AG09309 (cell line): ENCODE measurements at places on chromosomes 2 and 18.

DNA sequence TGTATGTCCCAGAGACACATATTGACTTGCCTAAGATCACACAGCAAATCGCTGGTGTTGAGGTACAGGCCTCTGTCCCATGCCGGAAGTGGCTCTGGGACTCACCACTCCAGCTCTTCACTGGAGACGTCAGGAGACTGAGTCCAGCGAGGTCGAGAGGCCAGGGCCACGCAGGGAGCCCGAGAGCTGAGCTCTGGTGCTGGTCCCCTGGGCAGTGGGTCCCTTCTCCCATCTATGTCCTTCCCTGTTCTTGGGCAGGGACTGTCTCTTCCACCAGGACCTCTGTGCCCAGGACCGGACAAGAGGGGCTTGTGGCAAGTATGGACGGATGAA, 62.4 kb upstream of the TWIST2 start:
- DNase-seq, result no peak

DNA sequence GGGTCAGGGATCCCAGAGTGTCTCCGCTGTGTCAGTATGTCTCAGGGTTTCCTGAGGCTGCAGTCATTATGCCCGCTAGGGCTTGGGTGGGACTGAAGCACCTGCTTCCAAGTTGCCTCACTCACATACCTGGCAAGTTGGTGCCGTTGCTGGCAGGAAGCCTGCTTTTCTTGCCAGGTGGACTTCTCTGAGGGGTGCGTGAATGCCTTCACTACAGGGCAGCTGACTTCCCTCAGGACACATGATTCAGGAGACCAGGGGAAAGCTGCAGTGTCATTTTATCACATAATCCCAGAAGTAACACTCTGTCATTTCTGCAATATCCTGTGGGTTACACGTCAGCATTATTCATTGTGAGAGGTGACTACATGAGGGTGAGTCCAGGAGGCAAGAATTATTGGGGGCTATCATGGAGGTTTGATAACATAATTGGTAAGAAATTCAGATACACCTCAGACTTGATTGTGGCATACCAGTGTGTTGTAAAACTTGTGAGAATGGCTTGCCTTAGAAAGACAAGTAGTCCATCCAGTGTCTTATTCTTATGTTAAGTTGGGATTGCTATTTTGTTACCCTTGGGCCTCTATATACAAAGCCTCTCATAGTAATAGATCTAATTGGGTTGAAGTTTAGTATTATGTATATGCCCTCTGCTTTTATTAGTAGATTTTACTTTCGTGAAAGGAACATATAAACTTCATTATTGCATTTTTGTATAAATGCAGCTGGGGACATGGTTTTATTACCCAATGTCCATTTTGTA, 44.1 kb downstream of the NEDD4L start:
- DNase-seq, result no peak

DNA sequence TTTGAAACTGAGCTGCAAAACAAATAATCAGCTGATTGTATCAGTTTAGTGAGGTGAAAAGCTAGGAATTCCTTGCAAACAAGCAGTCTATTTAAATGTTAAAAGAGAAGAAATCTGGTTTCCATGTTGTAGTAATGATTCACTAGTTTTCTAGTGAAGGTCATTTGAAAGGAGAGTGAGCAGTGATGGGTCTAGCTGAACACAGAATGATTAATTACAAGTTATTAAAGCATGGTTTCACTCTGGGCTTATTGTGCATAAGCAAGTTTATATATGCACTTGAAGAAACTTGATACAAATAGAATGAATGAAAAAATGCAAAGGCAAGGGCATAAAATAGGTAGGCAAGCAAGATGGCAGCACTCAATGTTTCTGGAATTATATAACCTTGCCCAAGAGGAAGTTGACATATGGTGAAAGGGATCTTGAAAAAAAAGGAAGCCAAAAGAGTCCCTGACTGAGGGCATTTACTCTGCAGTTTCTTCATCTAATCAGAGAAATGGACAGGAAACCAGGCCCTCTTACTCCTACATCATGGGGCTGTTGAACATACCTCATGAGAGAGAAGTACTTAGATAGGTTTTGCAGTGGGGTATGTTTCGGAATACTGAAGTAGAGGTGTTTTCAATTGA, 53.2 kb downstream of the PLCL1 start:
- no peak for DNase-seq

- DNase-seq, result no peak
These were observed 181.1 kb upstream of the RGPD4 start for GRCh38 chr2:107645586-107645985.

GRCh38 chr2:73979686-73980085, 5.0 kb upstream of the TET3 start:
- peak; percentile 71 for DNase-seq

- no peak for DNase-seq
These were observed 52.5 kb upstream of the CTDP1 start for GRCh38 chr18:79626905-79627749.

DNA sequence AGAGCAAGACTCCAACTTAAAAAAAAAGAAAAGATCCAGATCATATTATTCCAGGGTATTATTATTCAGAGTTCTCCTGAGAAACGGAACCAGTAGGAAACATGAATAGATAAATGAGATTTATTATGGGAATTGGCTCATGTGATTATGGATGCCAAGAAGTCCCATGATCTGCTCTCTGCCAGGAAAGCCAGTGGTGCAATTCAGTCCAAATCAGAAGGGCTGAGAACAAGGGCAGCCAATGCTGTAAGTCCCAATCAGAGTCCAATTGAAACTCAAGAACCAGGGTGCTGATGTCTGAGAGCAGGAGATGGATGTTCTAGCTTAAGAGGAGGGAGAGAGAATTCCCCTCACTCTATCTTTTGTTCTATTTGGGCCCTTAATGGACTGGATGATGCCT, 7.8 kb downstream of the SCYGR2 start:
- no peak for DNase-seq

DNA sequence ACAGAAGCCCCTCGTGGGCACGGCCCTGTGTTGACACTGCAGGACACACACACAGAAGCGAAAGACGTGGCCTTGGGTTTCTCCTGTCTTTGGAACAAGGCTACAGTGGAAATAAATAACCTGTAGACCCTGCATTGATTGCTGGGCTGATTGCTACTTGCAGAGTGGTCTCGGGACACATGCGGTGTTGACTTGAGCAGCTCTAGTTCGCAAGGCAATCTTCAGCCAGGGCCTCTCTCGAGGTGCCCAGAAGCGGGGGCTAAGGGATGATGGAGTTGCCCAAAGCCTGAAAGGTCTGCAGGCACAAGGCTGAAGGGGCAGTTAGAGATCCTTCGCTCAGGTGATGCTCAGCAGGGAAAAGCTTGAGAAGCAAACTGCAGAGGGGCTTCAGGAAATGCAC, 180.3 kb downstream of the SEPTIN10 start:
- DNase-seq, result no peak

DNA sequence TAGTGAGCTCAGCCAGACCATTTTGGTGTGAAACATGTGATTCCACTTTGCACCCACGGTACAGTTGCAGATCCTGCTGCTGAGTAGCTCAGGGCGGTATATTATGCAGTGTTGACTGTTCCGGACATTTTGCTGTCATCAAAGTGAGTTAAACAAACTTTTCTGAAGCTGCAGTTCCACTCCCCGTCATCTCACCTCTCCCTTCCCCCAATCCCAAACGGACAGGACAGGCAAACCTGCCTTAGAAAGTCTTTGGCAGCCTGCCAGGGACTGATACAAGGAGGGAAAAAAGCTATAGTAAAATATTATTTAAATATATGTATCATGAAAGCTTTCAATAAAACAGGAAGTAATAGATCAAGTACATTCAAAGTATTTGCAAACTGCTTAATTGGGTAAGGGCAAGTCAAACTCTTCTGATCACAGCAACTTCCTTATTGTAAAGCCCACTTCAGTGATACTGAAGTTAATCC, 35.5 kb upstream of the SP5 start:
- DNase-seq, result no peak

DNA sequence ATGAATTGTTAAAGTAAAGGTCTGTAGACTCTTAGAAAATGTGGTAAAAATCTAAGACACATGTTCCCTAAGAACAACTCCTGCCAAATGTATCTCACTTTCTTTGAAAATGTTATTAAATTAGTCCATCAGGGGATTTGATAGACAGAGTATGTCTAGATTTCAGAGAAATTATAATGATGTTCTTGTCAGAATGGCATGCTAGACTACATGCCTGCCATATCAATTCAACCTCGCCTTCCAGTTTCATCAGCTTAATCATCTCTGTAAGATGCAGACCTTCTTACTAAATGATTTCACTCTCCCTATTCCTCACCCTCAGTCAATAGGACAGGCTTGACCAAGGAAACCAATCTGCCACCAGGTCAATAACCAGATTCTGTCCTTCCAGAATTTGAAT, 368.4 kb downstream of the TXNL1 start:
- DNase-seq, result no peak

DNA sequence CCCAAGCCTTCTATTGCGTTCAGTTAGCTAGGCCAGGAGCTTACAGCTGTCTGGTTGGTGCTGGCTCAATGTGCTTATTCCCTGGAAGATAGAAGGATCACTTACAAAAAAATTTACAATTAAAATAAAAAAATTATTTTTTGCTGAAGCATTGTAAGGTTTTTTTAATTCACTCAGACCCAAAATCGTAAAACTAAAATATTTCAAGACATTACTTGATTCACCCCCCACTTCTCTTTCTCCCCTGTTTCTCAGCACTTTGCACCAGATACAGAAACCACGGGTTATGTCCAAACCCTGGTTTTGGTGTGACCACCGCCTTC, 911 bp upstream of the PTPRM start:
- DNase-seq, result no peak

GRCh38 chr18:44700652-44701051, 20.0 kb downstream of the SETBP1 start:
- DNase-seq, result no peak

- no peak for DNase-seq
These were observed 441.1 kb downstream of the PTH2R start for GRCh38 chr2:208847651-208848050.

DNA sequence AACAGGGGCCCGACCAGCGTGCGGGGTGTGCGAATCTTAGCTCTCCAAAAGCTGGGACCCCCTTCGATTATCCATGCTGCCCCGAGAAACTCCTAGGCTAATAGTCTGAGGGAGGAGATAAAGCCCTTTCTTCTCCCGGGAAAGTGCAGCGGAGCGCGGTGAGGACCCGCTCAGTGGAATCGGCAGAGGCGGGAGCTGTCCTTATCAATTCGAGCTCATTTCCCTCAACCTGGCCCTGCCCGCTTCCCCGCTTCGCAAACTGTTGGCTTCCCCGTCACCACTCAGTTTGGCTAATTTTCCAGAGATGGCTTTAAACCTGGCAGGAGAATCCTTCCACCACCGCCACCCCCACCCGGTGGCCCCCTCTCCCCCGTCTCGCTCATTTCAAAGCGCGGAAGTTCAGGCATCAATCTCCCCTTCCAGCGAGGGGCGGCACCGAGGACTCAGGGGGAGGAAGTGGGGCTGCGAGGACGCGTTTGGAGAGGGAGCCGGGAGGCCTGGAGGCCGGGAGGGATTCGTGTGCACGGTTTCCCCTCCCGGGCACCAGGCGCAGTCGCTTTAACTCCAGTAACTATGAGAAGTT, 1.6 kb downstream of the KLHL14 start:
- no peak for DNase-seq

GRCh38 chr2:19250906-19251305, 107.5 kb downstream of the OSR1 start:
- DNase-seq, result no peak

GRCh38 chr2:100642425-100642824, 79.6 kb downstream of the PDCL3 start:
- DNase-seq, result no peak

- DNase-seq, result no peak
These were observed 100.2 kb downstream of the ANKRD44 start for GRCh38 chr2:197210430-197210829.
